Ascending aorta (tissue), 2 donors: ENCODE measurements at places on chromosomes 7 and 10. TPM values are rescaled to one million over a fixed set of nuclear protein-coding genes. Genes with fewer than 3 reads are reported as not detected.
A peak's percentile ranks its signal among the peaks of the same experiment; 100 is the strongest.

- peak; percentile 59 for DNase-seq
These were observed 35.8 kb downstream of the CAMK2B start for GRCh38 chr7:44289341-44290251.

DNA sequence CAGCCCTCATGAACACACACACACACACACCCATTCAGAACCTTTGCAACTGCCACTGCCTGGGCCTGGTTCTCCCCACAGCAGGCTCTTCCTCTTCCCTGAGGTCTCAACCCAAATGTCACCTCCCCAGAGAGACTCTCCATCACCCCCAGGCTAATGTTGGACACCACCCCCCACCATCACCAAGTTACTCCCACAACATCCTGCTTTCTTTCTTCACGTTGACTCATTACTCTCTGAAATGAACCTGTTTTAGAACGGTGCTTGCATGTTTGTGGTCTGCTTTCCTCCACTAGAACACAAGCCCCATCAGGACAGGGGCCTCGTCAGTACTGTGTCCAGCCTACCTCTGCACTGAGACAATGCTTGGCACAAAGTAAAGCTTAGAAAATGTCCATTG, 16.0 kb downstream of the AFAP1L2 start:
- no peak for DNase-seq

- no peak for DNase-seq
These were observed 80.8 kb downstream of the CD36 start for GRCh38 chr7:80719261-80719660.

Gene ABCA13
- total RNA-seq, result not detected

- peak; percentile 92 for DNase-seq
These were observed 114.7 kb upstream of the FAM171A1 start for GRCh38 chr10:15485684-15486316.

- peak; percentile 76 for DNase-seq
These were observed 38.5 kb downstream of the MLLT10 start for GRCh38 chr10:21572578-21572977.

- DNase-seq, result no peak
These were observed 32.1 kb downstream of the RBAK start for GRCh38 chr7:5077740-5078139.

DNA sequence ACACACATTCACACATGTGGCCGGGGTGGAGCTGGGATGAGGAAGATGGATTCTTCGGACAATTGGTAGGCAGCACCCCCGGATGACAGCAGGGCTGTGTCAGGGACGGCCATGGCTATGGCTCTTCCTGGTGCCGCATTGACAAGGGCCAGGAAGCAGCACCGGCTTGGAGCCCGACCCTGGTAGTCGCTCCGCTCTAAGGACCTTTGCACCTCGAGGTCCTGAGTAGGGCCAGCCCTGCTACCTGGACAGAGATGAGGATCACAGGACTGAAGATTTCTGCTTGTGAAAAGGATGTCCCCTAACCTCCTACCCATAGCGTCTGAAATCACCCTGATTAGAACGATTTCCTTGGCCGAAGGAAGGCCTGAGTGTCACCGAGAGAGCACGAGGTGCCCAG, 134.1 kb downstream of the ADARB2 start:
- no peak for DNase-seq

Gene ZNF282
- 17.9 TPM for total RNA-seq

GRCh38 chr7:100367251-100367620, 6.1 kb upstream of the PILRA start:
- DNase-seq, result no peak

GRCh38 chr7:133054162-133054840, 27.6 kb downstream of the CHCHD3 start:
- DNase-seq, result no peak

Gene BAZ1B
- total RNA-seq, result 28.1 TPM

- no peak for DNase-seq
These were observed 209.3 kb upstream of the PLXDC2 start for GRCh38 chr10:19606968-19607367.

Gene STEAP4
- 211 TPM for total RNA-seq

- no peak for DNase-seq
These were observed 124.9 kb upstream of the NPVF start for GRCh38 chr7:25353196-25353595.

DNA sequence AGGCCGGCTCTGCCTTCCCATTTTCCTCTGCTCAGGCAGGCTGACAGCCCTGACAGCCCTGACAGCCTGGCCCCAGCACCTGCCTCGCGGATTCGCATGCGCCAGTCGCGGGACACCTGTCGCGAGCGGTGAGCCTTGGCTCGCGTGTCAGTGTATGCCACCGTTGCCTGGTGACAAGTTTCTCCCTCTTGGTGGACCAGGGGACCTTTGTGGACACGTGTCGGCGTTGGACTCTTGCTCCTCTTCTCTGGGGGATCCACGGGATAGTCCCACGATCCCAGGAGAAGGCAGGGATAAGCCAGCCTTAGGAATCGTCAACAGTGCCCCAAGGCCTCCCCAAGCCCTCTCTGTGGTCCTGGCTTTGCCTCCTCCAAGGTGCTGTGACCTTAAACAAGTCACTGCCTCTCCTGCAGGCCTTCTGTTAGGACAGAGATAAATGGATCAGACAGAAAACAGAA, 18.1 kb upstream of the ZNF273 start:
- DNase-seq, result no peak

- DNase-seq, result no peak
These were observed 219.2 kb upstream of the HDAC9 start for GRCh38 chr7:18276380-18276779.

Gene ICA1
- total RNA-seq, result 18.3 TPM

Gene SPDYE2B
- not detected for total RNA-seq

DNA sequence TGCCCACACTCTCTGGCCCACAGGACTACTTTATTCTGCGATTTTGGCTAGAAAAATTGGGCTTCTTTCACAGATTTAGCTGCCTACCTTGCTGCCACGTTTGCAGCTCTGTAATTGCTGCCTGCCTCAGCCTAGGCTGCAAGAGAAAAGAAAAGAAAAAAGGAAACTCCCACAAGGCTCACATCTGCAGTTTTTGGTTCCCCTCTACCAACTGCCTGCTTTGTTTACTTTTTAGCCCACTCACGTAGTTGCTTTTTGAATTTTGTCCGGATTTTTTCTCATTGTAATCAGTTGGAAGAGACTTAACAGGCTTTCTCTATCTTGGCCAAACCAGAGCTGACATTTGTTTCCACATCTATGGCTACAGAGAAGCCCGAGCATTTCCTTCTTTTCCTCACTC, 24.3 kb downstream of the SUN3 start:
- no peak for DNase-seq

Gene TSPAN12
- total RNA-seq, result 28.9 TPM

DNA sequence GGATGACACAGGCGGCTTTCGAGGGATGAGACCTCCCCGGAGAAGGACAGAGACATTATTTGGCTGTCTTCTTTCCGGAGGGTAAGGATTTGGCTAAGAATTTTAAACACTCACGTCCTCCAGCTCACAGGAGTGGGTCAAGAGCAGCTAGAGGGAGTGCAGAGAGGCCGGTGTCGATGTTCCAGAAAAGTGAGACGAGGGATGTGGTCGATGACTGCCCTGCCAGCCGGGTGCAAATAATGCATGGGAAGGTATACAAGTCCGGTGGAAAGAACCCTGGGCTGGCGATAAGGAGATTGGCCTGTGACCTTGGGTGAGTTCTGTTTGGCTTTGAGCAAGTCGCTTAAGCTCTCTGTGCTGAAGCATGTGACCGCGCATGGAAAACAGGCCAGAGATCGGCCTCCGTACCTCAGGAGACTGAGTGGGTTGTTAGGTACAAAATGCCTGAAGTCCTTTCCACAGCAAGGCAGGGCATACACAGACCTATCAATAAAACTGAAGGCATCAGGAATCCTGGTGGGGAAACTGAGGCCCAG, 149.1 kb downstream of the UBE2H start:
- no peak for DNase-seq

- DNase-seq, result no peak
These were observed 57.5 kb downstream of the COL17A1 start for GRCh38 chr10:104028146-104028545.

GRCh38 chr7:8343556-8343955, 81.6 kb upstream of the ICA1 start:
- no peak for DNase-seq

DNA sequence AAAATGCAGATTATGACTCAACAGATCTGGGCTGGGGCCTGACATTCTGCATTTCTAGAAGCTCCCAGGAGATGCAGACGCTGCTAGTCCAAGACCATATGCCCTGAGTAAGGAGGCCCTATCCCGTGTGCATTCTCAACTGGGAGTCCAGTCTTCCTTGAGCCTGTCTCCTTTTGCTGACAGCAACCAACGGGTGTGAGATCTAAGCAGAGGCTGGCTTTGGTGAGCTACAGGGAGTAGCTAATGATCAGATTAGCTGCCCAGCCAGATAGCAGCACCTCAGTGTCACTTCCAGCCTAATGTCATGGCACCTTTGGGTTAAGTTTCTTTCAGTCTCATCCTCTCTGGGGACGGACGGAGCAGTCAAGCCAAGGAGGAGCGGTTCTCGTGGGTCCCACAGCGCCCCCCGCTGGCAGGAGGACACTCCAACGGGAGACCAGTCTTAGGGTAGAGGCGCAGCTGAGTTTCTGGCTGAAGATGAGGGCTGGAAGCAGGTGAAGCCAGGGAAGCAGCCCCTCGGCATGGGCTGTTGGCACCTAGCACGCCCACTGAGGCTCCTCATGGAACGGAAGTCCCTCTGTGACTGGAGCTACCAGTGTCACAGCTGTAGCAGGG, 154.0 kb downstream of the CCDC3 start:
- DNase-seq, result no peak

DNA sequence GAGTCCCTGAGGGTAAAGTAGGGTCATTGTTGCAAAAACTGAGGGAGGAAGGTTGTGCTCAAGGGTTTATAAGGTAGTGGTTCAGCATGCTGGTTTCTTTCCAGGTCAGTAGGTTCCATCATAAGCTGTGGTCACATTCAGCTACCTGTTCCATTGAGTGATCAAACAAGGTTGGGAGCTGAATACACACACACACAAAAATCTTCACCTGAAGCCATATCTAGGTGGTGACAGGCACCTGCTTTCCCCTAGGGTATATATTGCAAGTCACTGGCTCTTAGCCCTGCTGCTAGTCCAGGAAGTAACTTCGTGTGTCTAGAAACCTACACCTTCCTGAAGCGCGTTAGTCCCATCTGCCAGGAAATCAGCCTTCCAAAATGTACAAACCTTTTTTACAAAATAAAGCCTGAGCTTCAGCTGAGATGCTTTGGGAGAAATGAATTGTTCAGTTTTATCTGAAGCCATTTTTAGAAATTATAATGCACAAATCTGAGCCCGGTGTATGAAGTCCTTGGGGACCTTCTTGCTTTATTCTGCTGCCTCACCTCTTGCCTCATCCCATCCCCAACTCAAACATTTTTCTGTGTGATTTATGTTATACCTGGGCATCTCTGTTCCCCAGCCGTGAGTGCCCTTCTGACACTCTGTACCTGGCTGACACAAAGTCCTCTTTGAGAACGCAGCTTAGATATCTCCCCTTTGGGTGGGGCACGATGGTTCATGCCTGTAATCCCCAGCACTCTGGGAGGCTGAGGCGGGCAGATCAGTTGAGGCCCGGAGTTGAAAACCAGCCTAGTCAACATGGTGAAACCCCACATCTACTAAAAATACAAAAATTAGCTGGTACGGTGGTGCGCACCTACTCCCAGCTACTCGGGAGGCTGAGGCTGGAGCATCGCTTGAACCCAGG, 10.6 kb upstream of the LAMTOR4 start:
- DNase-seq, result no peak

GRCh38 chr10:31657434-31657872, 271.2 kb downstream of the ARHGAP12 start:
- no peak for DNase-seq

Gene RPP30
- total RNA-seq, result 141 TPM

DNA sequence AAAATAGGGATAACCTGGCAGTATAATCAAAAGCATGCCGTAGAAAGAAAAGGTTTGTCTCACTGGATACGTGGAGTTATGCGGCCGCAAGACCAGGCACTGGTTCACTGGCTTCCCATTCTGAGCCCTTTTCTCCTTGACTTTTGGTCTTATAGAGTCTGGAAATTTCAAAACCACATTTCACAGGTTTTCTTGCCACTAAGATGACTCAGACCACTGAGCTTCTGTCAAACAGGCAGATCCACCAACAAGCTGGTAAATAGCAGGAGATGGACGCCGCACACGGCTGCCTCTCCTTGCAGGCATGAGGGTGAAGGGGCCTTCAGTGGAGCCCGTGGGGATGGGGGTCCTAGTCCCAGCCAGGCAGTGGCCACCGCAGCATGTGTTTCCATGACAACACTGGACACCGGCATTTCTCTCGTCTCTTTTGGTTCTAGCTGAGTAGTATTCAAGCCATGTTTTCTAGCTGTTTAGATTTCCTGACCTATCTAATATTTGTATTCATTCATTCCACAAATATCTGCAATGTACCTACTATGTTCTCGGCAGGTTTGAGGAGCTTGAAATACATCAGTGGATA, 55.5 kb downstream of the KLF6 start:
- no peak for DNase-seq

- no peak for DNase-seq
These were observed 82.4 kb upstream of the SDK1 start for GRCh38 chr7:3218411-3219225.

DNA sequence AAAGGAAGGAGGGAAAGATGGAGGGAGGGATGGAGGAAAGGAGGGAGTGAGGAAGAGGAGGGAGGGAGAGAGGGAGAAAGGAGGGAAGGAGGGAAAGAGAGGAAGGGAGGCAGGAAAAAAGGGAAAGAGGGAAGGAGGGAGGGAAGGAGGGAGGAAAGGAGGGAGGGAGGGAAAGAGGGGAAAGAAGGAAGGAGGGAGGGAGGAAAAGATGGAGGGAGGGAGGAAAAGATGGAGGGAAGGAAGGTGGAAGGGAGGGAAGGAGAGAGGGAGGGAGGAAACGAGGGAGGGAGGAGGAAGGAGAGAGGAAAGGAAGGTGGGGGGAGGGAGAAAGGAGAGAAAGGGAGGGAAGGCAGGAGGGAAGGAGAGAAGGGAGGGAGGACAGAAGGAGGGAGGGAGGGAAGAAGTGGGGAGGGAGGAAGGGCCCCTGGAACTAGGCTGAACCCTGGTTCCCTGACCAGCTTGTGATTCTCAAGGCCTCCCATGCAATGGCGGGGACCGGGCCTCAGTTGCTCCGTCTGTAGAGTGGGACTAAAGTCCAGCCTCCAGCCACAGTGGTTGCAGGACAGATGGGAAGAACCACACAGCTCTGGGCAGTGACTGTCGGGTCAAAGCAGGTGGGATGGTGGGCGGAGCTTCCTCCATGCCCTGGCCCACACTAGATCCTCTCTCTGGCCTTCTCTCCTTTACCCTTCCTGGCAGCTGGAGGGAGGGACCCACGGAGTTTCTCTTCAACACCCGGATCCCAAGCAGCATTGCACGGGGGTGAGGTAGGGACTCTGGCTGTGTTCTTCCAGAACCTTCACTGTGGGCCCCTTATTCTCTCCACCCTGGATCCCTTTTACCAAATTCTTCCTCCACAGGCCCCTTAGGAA, 4.3 kb upstream of the TTYH3 start:
- no peak for DNase-seq

Gene DGKI
- total RNA-seq, result 13.4 TPM

- no peak for DNase-seq
These were observed 78.0 kb downstream of the WDR11 start for GRCh38 chr10:120929166-120929565.

DNA sequence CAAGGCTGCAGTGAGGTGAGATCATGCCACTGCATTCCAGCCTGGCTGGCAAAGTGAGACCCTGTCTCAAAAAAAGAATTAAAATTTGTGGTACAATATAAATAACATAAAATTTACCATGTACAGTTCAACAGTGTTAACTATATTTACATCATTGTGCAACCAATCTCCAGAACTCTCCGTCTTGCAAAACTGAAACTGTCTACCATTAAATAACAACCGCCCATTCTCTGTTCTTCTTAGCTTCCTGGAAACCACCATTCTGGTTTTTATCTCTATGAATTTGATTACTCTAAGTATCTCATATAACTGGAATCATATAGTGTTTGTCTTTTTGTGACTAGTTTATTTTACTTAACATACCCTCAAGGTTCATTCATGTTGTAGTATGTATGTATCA, 167.6 kb downstream of the AUTS2 start:
- DNase-seq, result no peak

Gene TUBAL3
- total RNA-seq, result not detected
